ENCODE measurements at places on chromosomes 12 and 14.

GRCh38 chr12:80422550-80422949, 21.5 kb upstream of the PTPRQ start:
- no peak for DNase-seq

DNA sequence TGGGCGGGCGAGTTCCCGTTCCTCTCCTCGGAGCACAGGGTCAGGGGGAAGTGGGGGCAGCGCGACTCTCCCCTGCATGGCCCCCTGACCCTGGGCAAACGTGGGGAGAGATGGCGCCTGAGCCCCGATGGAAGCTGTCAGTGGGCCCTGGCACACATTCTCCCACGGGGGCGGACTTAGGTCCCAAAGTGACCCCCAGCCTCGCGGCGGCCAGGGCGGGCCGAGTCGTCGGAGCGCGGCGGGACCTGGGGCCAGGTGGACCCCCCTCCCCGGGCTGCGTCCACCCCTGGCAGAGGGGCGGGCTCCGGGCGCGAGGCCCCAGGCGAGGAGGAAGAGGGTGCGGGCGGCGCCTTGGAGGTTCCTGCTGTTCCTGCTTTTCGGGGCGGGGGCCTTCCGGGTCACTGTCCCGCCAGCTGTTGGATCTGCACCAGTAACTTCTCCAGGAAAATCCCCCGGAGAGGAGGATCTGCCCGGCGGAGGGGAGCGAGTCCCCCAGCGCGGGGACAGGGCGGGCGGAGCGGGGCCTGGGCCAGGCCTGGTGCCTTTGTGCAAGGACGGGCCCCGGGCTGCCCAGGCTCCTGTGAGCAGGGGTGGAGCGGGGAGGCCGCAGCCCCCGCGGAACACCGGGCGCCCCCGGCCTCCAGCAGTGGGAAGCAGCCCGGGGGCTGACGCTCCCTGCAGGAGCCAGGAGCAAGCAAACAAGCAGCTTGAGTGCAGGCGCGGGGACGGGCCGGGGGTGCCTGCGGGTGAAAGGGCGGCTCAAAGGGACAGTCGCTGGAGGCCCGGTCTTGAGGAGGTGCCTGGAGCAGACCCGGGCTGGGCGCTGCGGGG, 15.3 kb downstream of the TNFAIP2 start:
- DNase-seq, result no peak

DNA sequence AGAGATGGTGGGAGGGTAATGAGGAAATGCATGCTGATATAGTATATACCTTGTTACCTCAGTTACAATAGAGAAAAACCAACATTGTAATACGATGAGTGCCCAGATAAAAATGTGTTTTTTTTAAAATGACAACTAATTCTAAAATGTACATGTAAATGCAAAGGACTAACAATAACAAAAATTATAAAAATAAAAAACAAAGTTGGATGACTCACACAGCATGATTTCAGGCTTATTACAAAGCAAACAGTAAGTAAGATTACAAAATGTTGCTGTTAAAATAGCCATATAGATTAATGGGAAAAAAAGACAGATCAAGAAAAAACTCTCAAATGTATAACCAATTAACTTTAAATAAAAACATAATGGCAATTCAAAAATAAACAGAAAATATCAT, 1099.4 kb downstream of the FSCB start:
- DNase-seq, result no peak

DNA sequence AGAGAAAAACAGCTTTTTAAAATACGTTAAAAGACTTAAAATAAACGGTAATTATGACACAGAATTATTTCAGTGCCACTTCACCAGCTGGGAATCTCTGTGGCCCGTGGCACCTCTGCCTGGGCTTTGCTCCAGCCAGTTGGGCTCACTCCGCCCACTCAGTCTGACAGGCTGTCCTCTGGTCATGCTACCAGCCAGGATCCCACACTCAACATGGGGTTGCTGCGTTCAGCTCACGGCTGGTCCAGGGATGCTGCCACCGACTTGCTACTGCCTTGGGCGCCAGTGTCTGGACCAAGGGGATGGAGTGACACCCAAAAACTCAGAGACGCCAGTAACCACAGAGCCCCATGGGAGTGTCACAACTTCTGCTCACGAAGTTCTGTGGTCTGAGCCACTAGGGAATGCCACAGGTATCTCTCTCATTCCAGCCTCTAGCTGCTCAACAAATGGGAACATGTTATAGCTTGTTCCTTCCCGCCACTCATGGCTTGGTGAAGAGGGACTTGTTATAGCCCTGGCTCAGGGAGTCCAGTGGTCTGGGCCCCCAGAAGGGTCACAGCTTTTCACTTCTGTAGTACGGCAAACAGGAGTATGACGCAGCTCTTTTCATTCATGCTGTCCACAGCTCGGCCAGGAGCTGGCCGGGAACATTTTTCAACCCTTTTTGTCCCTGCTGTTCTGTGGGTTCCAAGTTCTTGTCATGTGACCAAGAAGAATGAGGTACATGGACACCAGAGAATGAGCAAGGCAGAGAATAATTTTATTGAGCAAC, 23.4 kb upstream of the ATXN7L3B start:
- DNase-seq, result no peak

DNA sequence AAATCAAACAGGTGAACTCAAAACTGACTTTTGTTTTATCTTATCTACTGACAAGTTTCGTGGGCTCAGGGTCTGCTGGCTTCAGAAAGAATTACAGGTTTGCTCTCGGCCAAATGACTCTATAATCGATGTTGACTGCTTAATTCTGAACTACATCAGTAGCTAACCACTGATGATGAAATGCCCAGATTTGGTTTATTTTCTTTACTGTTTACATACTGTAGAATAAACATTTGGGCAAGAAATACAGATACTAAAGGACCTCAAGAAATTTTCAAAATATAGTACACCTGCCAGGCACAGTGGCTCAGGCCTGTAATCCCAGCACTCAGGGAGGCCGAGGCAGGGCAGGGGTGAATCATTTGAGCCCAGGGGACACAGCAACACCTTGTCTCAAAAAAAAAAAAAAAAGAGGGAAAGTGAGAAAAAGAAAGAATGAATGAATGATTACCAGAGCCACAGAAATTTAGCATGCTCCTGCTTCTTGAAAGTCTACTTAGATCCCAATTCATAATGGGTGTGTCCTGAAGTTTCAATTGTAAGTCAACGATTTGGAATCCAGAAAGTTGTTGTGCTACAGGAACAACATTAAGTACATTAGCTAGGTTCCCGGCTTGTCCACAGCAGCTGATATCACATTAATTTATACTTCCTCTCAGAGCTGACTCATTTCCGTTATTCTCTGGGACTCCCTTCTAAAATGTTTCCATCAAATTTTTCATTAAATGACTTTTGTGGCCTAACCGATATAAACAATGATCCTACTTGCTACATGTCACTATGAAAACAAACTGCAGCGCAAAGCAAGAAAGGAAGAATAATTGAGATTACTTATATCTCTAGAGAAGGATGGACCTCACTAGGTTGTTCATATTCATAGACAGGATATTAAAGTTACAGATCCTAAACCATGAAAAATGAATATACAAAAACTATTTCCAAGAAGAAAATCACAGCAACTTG, 134.3 kb downstream of the MED13L start:
- DNase-seq, result no peak

- DNase-seq, result no peak
These were observed 39.7 kb downstream of the AACS start for GRCh38 chr12:125104982-125105381.

GRCh38 chr14:58663494-58664111, 25.8 kb downstream of the DACT1 start:
- no peak for DNase-seq

DNA sequence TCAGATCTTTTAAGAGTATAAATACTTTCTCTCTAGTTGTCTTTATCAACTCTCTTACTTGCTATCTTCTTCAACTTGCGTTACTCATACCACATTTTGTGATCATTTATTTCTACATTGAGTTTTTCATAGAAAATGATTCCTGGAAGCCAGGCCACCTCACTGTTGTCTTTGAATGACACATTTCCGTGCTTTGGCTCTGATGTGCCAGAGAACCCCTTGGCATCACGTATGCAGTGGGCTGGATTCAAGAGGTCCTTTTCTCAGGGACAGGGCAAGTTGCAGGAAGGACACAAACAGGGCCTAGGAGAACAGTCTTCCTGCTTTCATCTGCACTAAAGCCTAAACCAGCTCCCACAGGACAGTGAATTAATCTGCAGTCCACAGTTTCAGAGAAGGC, 70.3 kb upstream of the PYGL start:
- no peak for DNase-seq

DNA sequence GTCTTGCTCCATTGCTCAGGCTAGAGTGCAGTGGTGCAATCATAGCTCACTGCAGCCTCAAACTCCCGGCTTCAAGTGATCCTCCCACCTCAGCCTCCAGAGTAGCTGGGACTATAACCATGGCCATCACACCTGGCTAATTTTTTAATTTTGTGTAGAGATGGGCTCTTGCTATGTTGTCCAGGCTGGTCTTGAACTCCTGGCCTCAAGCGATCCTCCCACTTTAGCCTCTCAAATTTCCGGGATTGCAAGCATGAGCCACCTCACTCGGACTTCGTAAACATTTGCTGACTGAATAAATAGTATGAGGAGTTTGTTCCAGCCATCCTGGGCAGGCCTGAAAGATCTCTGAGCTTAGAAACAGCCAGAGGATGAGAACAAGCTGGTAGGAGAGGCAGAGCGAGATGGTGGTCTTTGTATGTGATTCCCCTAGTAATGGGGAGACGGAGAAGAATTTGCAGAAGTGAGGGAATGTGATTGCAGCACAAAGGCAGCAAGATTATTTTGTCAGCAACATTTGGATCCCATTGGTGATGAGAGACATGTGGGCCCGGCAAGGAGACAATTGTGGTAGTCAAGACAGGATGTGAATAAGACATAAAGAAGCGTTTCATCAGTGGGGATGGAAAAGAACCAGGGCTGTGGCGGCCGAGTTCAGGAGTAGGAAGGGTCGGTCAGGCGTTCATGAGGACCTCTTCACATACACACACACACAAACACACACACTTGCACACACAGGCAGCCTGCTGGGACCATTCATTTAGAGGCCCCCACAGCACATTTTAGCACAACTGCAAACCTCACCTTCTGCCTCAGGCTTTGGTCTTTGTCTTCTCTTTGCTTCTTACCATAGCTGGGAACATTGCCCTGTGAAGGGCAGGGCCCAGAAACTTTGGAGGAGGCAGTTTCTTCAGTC, 155.5 kb downstream of the ZFP36L1 start:
- DNase-seq, result peak; percentile 31

DNA sequence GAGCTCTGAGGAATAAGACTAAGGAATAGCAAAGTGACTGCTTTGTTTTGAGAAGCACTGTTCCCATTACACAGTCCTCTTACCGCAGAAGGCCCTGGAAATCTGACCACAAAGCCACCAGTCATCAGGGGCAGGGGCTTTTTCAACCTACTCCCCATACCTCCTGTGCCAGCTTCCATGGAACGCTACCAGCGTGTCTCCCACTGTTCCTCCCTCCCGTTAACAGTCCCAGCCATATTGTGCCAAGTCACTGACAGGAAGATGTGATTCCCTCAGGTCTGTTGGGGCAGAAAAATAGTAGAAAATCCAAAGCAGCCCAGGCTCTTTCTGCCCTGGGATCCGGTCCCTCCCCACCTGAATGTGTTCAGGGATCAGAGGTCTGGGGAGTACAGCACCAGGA, 46.6 kb upstream of the VPS33A start:
- DNase-seq, result no peak

Measured in hippocampal formation (tissue), 2 donors.